ENCODE measurements at places on chromosomes 6 and 20.

DNA sequence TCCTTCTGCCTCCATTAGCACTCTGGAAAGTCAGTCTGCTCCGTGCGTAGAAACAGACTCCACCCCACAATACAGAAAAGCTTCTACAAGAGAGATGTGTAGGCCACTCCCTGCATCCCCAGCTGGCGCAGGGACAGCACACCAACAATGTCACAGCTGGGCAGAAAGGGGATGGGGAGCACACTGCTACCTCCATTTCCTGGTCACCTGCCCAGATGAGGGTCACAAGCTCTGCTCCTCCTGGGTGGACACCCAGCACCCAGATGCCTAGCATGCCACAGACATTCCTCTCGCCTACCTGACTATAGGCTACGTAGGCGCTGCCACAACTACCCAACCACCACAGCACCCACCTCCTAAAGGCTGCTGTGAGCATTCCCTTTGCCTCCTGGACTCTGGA lies 12.2 kb downstream of the BEND3 start:
- DNase-seq = no peak

- DNase-seq = no peak
Measured at GRCh38 chr6:129704708-129705107, 5.3 kb downstream of the ARHGAP18 start.

DNA sequence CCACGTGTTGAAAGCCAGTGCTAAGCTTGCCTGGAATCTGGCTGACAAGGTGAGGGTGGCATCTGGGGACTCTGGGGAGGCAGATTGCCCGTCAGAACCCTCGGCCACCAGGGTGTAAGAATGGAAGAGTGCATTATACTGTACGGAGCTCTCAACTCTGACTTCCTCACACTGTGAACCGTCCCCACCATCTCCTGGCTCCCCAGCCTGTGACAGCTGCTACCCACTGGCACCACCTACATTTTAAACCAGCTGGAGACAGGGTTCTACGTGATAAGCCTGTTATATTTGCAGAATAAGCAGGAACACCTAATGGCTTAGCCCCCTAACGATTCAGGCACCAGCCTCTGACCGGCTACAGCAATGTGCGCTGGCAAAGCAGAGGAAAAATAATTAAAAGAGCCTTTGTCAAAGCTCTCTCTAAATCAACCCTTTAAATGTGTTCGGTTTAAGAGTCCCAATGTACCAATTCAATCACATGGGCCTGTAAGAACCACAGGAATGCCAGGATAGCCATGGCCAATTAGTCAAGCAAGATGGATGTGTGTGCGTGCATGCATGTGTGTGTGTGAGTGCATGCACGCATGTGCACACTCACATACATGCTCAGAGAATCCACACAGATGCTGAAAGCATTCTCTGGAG lies 89.1 kb upstream of the TAB2 start:
- DNase-seq = no peak

DNA sequence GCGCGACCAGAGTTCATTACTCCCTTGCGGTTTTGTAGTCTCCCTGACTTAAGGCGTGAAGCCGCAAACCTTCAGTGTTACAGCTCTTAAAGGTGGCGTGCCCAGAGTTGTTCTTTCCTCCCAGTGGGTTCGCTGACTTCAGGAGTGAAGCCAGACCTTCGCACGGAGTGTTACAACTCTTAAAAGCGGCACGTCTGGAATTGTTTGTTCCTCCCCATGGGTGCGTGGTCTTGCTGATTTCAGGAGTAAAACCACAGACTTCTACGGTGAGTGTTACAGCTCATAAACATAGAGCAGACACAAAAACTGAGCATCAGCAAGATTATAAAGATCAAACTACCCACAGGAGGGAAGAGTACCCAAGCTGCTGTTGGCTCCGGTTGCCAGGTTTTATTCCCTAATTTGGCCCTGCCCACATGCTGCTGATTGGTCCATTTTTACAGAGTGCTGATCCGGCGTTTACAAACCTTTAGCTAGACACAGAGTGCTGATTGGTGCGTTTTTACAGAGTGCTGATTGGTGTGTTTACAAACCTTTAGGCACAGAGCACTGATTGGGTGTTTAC lies 10.4 kb downstream of the TMEM14C start:
- DNase-seq = no peak

GRCh38 chr6:137202078-137202477 lies 17.1 kb downstream of the IFNGR1 start:
- no peak for DNase-seq
